Stimulated activated CD4-positive, alpha-beta T cell treated with anti-CD3 and anti-CD28 coated beads, Interleukin-2, amount 100 ng/mL, for 24 hours (primary cell): ENCODE measurements at places on chromosomes 4 and X.
A peak's percentile ranks its signal among the peaks of the same experiment; 100 is the strongest.

- DNase-seq, result no peak
Observed at GRCh38 chr4:188147776-188148175, 8.5 kb downstream of the TRIML1 start.

DNA sequence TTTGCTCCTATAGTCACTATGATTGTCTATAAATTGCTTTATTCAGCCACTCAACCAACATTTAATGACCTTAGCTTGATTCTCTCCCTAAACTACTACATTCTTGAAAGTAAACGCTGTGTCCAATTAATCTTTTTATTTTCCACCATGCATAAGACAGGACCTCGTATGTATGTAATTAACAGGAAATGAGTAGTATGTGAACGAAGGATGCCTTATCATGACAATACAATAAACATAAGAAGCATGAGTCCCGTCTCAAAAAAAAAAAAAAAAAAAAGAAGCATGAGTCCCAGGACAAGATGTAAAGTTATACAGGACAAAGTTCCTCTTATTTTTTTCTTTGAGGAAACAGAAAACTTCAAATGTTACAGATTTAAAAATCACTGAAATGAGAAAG lies 92.5 kb downstream of the PPP3CA start:
- no peak for DNase-seq

GRCh38 chr4:113616443-113616842 lies 145.1 kb downstream of the CAMK2D start:
- no peak for DNase-seq

GRCh38 chr4:165199722-165200121 lies 7.6 kb upstream of the KLHL2 start:
- no peak for DNase-seq

DNA sequence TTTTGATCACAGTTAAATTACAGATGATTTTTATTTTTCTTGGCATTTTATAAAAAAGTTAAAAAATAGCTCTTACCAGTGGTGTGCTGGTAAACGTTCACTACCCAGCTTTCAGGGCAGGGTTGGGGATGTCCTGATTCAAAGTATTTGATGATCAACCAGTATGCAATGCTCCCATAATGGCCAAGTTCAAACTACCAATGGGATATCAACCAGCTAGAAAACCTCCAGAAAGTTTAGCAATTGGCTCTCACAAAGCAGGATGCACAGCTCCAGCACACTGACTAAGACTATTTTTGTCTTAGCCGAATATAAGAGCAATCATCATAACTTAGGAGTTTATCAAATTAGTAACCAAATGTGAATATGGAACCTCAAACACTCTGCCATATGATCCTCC lies 108.0 kb upstream of the PDE5A start:
- DNase-seq, result no peak

DNA sequence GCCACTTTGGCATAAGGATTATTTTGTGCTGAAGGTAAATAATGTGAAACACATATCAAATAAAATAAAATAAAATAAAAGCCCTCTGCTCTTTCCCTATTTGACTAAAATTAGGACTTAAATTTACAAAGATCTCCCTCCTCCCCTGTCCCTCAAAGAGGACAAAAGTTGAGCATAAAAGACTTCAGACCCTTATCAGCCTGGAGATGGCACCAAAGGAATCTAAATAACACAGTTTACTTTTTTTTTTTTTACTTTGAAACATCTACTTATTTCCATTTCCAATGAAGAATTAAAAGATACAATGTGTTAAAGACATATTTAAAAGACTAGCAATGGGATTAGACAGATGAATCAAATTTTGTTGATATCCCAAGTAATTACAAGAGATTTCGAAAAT lies 89.7 kb downstream of the EPHA5 start:
- no peak for DNase-seq

DNA sequence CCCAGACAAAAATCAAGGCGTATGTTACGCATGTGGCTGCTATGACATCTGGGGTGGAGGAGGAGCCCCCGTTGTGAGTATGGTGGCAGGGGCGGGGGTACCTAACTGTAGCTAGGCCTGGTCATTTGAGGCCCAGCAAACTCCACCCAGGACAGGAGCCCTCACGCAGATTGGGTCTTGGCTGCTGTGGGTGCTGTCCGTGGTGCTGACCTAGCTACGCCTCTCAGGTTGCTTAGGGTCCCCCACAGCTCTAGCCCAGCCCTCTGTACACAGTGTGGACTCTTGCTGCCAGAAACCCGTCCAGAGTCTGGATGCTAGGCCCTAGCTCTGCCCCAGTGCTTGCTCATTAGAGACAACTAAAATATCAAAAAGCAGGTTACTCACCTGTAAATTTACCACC lies 146.7 kb upstream of the PSAPL1 start:
- DNase-seq, result peak; percentile 10

- no peak for DNase-seq
Observed at GRCh38 chrX:110222497-110223257, 95.2 kb downstream of the AMMECR1 start.

GRCh38 chr4:75555294-75556164 lies at the start of gene ODAPH:
ODAPH (plus strand) TSS chr4:75556066; CDS start chr4:75556083, 17 bp downstream.
- peak; percentile 22 for DNase-seq

DNA sequence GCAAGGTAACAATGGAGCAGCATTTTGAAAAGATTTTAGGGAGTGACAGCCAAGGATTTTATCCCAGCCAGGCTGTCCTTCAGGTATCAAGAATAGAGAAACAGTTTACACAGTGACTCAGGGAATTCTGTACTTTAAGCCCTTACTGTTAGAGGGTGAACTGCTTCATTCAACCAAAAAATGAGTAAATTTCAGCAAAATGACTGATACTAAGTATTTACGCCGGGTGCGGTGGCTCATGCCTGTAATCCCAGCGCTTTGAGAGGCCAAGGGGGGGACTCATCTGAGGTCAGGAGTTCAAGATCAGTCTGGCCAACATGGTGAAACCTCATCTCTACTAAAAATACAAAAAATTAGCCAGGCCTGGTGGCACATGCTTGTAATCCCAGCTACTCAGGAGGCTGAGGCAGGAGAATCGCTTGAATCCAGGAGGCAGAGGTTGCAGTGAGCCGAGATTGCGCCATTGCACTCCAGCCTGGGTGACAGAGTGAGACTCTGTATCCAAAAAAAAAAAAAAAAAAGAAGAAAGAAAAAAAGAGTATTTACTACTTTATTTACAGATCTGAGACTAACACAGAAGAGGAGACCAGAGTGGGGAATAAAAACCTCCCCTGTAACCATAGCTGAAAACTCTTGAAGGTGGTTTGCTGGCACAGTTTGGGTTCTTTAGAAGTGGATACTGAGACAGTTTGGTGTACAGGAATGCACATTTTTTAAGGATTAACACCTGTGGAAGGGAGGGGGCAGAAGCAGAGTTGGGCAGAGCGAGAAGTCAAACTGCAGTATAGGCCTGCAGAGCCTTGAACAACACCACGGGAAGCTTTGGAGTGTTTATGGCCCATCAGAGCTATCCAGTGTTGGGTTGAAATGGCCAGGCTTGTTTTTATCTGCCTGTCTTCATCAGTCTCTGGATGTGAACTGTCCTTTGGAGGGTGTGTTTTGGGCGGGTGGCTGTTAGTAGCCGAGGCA lies 40.5 kb downstream of the TMEM131L start:
- DNase-seq, result no peak

DNA sequence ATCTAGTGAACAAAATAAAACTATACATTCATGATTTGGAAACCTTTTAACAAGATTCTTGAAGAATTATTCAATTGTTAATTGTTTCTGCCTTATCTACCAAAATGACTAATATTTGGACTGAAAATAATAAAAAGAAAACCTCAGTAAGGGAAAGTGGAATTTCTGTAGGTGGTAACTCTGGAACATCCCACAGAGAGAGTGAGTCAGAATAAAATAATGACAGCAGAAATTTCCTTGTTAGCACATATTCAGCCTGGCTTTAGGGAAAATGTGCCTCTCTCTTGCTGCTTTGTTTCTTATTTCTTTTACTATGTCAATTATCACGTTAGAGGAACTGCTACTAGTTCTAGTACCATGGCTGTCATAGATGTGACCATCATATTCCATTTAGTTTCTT lies 421.5 kb upstream of the GNPDA2 start:
- DNase-seq, result no peak

GRCh38 chr4:175773566-175773965 lies 38.5 kb downstream of the GPM6A start:
- no peak for DNase-seq
